ENCODE measurements at places on chromosomes 13 and 19.

DNA sequence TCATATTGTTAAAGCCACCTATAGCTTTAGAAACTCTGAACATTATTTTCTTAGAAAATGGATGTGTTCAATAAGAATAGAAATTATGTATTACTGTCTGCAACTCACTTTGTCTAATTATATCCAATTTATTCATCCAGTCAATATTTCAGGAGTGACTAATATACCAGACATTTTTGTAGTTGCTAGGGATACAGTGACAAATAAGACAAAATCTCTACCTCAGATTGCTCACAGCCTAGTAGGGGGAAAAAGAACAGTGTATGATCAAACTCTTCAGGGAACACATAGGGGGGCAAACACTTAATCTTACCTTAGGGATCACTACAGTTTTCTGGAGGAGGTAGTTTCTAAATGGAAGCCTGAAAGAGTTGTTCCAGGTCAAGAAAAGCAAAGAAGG, 8.6 kb downstream of the BRCA2 start:
- no peak for DNase-seq

DNA sequence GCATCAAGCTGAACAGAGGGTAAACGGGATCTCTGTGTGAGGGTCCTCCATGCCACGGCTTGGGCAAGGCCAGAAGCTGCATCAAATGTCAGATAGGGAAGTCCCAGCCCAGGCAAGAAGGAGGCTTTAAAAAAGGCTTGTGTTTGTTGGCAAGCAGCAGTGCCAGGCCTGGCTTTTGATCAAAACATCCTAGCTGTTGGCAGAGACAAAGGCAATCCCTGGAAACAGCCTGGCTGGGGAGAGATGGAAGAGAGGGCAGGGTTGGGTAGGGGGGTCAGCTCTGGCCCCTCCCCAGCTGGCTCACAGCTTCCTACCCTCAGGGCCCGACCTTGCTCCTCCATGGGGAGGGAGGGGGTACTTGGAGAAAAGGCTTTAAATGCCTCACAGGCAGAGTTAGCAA, 61.8 kb upstream of the KCTD15 start:
- DNase-seq: no peak

GRCh38 chr13:30850867-30851211, 55.2 kb upstream of the MEDAG start:
- no peak for DNase-seq

- DNase-seq: no peak
These were observed 229.1 kb downstream of the KCNRG start for GRCh38 chr13:50244355-50244712.

DNA sequence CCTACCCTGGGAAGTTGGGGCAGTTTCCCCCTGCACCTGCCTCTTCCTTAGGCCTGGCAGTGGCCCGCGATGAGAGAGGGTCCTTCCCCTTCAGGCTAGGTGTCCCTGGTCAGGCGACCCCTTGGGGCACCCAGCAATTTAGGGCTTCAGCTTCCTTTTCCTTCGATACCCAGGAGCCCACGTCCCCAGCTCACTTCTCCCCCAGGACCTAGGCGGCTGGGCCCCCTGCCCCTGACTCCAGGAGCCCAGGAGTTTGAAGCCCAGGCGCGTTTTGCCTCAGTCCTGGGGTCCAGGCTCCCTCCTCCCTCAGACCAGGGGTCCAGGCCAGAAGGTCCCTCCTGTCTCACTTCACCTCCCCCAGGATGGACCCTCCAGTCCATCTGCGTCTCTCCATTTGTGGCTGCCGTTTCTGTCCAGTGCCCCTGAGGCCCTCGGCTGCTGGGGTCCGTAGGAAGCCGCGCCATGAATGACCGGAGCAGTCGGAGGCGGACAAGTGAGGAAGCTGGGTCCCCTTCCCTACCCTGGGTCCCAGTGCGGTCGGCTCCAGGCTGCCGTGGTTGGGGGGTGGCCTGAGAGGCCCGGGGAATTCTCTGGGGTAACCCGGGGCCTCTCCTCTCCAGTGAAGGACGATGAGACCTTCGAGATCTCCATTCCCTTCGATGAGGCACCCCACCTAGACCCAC, 714 bp downstream of the CCDC106 start:
- no peak for DNase-seq

GRCh38 chr19:11190501-11190900, 6.8 kb downstream of the KANK2 start:
- no peak for DNase-seq

DNA sequence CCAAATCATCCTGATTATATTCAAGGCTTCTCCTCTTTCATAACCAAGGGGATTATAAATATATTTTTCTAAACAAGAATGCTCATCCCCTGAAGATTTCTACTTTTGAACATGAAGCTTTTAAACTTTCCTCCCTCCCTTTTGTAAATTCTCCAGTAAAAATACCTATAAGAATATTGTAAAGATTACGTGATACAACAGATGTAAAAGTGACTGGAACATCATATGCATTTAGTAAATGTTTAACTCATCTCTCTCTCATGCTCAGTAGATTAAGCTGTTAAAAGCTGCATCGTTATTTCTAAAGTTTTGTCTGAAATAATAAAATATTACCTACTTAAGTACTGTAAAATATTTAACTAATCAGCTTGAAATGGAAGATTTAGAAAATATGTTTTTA, 281.1 kb downstream of the SPRY2 start:
- DNase-seq: no peak

GRCh38 chr13:29383476-29383875, 212.0 kb downstream of the SLC7A1 start:
- no peak for DNase-seq

DNA sequence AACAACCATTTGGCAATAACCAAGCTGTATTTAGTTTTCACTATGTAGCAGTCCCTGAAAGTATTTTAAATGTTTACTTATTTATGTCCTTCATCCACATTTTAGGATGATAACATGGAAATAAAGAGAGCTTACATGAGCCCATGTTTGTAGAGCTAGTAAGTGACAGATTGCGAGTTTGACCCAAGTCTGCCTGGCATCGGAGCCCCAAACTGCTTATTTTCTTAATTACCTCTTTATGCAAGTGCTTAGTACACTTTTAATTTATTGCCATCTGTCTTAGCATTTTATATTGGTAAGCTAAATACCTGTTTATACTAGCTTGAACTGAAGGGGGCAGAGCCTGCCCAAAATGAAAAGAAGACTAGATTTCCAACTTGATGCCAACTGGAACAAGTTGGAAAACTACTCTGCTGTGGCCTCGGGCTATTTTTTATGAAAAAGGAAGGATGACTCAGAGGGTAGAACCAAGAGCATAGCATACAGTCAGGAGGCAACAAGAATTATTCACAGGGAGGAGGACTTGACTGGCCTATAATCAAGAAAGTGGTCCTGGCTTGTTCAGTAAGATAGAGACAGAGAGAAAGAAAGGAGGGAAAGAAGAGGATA, 150.2 kb downstream of the NDFIP2 start:
- DNase-seq: no peak

GRCh38 chr19:8608941-8609278, 1.6 kb downstream of the ADAMTS10 start:
- DNase-seq: no peak

DNA sequence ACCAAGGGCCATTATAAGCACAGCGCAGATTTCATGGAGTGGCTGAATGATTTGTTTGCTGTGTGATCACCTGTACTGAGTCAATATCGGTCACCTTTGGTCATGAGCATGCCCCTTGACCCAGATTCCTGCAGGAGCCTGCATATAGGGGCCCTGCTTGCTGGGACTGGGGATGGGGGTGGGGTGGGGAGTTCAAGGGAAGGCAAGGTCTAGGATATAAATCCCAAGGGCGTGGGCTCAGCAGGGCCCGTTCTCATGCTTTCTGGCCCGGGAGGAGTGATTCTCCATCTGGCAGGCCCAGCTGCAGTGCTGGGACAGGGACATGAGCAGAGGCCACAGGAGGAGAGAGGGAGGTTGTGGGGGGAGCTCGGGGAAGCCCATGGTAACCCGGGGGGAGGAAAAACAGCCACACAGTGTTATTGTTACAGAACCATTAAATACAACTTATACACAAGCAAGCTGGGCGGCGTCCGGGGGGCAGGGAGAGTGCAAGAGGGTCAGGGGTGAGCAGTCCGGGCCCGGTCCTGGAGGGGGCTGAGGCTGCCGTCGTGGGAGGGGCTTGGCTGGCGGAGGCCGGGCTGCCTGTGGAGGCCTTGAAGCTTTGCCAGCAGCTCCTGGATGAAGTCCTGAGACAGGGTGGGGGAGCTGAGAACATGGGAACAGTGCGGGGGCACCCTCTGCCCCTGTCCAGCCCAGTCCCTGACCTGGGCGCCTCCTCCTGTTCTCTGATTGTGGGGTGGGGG, 5.2 kb downstream of the PPP1R14A start:
- no peak for DNase-seq

DNA sequence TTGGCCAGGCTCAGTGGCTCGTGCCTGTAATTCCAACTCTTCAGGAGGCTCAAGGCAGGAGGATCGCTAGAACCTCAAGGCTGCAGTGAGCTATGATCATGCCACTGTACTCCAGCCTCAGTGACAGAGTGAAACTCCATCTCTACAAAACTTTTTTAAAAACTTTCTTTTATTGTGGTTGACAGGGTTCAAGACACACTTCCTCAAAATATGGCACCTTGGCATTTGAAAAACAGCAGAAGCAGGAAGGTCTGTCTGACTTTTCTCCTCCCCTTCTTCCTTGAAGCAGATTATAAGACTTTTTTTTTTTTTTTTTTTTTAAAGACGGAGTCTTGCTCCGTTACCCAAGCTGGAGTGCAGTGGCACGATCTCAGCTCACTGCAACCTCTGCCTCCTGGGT, 100.3 kb downstream of the TM9SF2 start:
- DNase-seq: no peak

GRCh38 chr13:83710133-83710515, 172.2 kb downstream of the SLITRK1 start:
- DNase-seq: no peak

- no peak for DNase-seq
These were observed 343.6 kb downstream of the FGF9 start for GRCh38 chr13:22014469-22014868.

DNA sequence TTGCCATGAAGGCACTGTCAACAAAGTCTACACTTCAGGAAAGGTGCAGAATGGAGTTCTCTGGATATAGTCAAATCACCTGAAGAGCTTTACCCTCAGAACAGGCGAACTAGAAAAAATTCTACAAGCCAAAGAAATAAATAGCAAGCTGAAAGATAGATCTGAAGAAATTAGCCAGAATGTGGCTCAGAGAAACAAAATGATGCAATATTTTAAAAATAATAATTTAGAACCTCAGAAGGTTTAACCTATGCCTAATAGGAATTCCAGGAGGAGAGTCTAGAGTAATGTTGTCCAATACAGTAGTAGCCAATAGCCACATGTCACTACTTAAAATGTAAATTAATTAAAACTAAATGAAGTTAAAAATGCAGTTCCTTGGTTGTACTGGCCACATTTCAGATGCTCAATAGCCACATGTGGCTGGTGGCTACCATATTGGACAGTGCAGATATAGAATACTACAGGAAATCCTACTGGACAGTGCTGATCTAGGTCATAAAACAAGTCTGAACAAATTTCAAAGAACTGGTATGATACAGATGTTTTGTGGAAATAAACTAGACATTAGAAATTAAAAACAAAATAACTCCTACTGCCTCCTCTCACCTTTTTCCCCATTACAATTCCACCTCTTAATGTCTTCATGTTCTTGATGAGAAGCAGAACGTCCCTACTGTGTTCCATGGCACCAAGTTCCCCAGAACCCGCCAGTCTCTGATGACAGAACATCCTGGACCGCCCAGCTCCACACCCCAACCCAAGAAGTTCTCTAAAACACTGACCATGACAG, 679 bp upstream of the CDADC1 start:
- DNase-seq: no peak

DNA sequence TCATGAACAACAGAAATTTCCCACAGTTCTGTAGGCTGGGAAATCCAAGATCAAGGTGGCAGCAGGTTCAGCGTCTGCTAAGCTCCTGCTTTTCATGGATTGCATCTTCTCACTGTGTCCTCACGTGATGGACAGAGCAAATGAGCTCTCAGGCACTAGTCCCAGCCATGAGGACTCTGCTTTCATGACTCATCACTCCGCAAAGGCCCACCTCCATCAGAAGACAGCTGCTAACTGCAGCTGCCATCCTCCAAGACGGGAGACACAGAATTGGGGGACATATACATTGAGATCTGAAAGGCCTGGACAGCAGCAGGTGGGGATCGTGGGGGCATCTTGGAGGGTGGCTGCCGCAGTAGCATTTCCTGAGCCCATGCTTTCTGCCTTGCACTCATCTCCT, 44.4 kb upstream of the SPATA13 start:
- no peak for DNase-seq

DNA sequence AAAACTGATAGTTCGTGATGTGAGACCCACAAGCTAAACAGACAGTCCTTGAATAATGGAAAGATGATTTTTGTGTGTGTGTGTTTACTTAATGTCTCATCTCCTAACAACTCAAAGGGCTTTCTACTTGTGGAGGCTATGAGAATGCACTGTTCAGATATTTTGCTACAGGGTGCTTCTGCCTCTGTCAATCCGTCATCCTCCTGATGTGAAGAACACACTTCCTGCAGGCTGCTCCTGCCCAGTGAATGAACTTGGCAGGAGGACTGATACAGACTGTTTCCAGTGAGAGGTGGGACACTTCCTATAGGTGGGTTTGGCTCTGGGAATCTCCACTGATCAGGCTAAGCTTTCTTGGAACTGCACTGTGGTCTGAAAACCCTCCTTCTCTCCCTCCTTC, 168.4 kb upstream of the STARD13 start:
- no peak for DNase-seq

- DNase-seq: no peak
These were observed at the start of gene FUT1 for GRCh38 chr19:48752496-48753365. Gene FUT1 (minus strand): TSS chr19:48752641. CDS start chr19:48751281, 1,360 bp downstream.

DNA sequence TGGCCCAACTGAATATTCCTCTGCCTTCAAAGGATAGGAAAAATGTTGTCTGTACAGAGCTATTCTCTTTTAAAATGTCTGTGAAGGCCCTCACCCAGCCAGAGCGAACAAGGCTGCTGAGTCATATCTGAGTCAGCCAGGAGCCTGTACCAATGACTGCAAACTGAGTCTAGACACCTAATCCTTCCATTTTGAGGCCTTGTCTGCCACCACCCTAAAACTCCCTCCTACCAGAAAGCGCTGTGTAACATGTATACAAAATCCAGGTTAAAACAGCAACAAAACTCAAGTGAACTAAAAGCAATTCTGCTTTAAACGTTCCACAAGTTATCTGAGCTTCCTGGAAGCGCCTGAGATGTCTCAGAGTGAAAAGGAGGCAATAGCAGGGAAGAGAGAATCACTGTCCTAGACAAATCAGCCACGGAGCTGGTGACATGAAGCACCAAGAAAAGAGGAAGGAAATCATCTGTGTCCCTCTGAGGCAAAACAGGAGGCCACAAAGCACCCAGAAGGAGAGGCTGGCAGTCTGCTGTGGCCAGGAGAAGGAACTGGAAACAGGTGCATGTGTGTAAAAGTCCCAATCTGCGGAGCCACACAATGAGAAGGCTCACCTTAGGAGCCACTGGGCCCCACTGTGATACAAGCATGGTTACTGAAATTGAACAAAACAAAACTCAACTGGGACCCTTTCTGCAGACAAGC, 10.2 kb downstream of the DHRS12 start:
- DNase-seq: no peak

- no peak for DNase-seq
These were observed 698.7 kb downstream of the SLITRK1 start for GRCh38 chr13:83183439-83184149.

DNA sequence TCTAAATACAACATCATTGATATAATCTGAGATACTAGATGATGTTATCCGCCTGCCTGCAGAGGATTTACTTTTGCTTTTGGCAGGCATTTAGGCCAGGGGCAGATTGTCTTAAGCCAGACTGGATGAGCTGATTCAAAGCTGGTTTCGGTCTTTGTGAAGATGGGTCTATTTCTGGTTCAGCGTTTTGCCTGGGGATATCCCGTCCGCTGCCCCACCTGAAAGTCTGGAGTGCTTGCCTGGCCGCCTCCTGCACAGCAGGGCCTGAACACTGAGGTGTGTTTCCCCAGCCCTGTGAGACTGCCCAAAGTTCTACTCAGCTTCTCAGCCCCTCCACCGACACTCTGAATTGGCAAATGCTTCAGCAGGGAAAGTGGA, 149.7 kb downstream of the KATNAL1 start:
- no peak for DNase-seq

Data from T-helper 17 cell (primary cell).